ENCODE measurements at places on chromosomes 2 and 18. TPM values are rescaled to one million over a fixed set of nuclear protein-coding genes. Genes with fewer than 3 reads are reported as not detected.

Gene TOGARAM2
- 8.9 TPM for total RNA-seq

Gene DDX1
- 55.6 TPM for total RNA-seq

Gene AMER3
- not detected for total RNA-seq

Gene TRPM8
- not detected for total RNA-seq

Gene DUSP11
- 30.7 TPM for total RNA-seq

Gene HYCC2
- 31.9 TPM for total RNA-seq

Gene RMC1
- total RNA-seq = 55.9 TPM

DNA sequence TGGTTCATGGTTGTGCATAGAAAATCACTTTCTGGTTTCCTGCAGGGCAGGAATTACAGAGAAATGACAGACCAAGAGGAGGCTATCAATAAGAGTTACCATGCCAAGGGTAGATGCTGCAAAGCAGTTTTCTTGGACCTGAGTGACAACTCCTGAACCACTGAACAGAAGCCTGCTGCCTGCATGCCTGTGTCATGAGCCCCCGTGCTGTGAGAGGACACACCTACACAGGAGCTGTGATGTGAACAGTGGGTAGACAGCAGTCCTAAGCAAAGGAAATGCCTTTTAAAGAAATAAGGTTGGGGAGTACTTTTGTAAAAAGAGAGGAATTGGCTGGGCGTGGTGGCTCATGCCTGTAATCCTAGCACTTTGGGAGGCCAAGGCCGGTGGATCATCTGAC lies 54.2 kb upstream of the CREB1 start:
- peaks cover 3% of the 10 kb centered on the region for H3K27me3 ChIP-seq
- H3K36me3 ChIP-seq = no peaks in the 10 kb centered on the region
- H3K27ac ChIP-seq = no peak overlapping the region
- no peak for DNase-seq

GRCh38 chr2:121721926-121722325 lies 14.7 kb downstream of the NIFK start:
- peaks cover 12% of the 10 kb centered on the region for H3K36me3 ChIP-seq
- H3K4me3 ChIP-seq = peak overlapping the region; percentile 25
- no peak for DNase-seq
- peak overlapping the region; percentile 92 for H3K27ac ChIP-seq
- H3K27me3 ChIP-seq = no peaks in the 10 kb centered on the region

- H3K4me3 ChIP-seq = no peak overlapping the region
- no peaks in the 10 kb centered on the region for H3K27me3 ChIP-seq
- H3K36me3 ChIP-seq = peaks cover 23% of the 10 kb centered on the region
- no peak overlapping the region for H3K27ac ChIP-seq
- no peak for DNase-seq
These were observed 17.0 kb downstream of the TTLL4 start for GRCh38 chr2:218727502-218728165.

DNA sequence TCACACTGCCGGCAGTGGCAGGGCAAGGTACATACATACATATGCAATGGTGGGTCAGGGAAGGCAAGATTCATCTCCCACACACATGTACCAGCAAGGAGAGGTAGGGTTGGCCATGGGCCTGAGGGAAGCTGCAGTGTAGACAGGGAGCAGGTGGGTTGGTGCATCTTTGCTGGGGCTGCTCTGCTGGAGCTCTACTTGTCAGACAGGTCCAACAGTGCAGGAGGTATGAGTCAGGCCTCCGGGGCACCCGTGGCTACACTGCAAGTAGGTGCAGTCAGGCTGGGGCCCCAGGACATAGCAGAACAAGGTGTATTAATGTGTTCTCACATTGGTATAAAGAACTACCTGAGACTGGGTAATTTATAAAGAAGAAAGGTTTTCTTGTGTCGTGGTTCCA lies 281.1 kb upstream of the COL3A1 start:
- no peak overlapping the region for H3K4me3 ChIP-seq
- no peak for DNase-seq
- no peaks in the 10 kb centered on the region for H3K27me3 ChIP-seq
- H3K36me3 ChIP-seq = no peaks in the 10 kb centered on the region
- H3K27ac ChIP-seq = no peak overlapping the region

GRCh38 chr2:53234548-53234903 lies 533.1 kb upstream of the CHAC2 start:
- no peak overlapping the region for H3K27ac ChIP-seq
- H3K4me1 ChIP-seq = peaks cover 12% of the 10 kb centered on the region
- H3K4me3 ChIP-seq = no peak overlapping the region
- DNase-seq = no peak

DNA sequence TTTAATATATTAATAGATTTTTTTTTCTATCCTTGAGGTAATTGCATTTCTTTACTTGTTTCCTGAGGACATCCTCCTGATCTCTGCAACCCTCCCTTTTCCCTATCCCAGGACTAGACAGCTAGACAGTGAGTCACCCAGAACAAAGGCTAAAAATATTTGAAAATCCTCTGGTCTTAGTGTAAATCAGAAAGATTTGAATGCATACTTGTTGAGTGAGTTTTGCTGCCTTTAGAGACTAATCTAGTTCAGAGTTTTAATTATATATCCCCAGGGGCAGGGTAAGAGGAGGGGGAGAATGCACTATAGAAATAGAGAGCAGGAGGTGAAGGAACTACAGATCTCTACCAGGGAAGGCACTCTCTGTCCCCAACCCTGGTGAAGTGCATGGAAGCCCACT lies 202.3 kb upstream of the TCF4 start:
- H3K27ac ChIP-seq = no peak overlapping the region
- no peaks in the 10 kb centered on the region for H3K36me3 ChIP-seq
- no peak for DNase-seq
- H3K4me1 ChIP-seq = no peaks in the 10 kb centered on the region
- no peaks in the 10 kb centered on the region for H3K27me3 ChIP-seq
- no peak overlapping the region for H3K4me3 ChIP-seq

DNA sequence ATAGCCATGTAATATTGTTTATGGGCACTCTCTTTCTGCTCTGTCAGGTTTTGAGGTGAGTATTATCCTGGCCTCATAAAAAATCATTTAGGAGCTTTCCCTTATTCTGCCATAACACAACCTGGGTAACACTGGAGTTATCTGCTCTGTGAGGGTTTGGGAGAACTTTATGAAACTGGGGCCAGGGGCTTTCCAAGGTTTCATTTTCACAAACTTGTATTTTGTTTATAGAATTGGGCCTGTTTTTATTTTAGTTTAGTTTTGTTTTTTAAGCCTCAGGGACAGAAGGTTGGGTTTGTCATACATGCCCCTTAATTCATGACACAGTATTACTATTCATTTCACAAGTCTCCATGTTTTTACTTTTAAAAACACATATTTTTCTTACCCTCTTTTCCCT lies 83.5 kb downstream of the IRS1 start:
- H3K36me3 ChIP-seq = no peaks in the 10 kb centered on the region
- H3K4me3 ChIP-seq = no peak overlapping the region
- peaks cover 8% of the 10 kb centered on the region for H3K27me3 ChIP-seq
- DNase-seq = no peak

- H3K4me1 ChIP-seq = peaks cover 54% of the 10 kb centered on the region
- peaks cover 77% of the 10 kb centered on the region for H3K36me3 ChIP-seq
- DNase-seq = no peak
- H3K27me3 ChIP-seq = no peaks in the 10 kb centered on the region
- H3K27ac ChIP-seq = peak overlapping the region; percentile 96
These were observed 1.7 kb downstream of the WIPF1 start for GRCh38 chr2:174595891-174596397.

DNA sequence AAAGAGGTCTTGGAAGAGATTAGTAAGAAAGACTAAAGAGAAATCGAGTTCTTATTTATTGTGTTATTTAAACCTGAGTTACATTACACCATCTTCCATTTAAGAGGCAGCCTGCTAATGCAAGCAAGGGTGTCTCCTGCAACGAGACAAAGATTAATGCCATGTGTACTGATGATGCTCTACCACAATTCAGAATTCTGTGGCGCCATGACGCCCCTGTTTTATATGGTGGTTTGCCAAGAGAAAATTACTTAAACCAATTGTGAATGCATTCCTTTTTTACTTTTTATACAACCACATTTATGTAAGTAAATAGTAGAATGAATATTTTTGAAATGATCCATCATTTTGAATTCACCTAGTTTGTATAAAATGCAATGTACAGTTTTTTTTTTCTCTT lies 356.1 kb upstream of the ZEB2 start:
- H3K36me3 ChIP-seq = no peaks in the 10 kb centered on the region
- no peak overlapping the region for H3K27ac ChIP-seq
- H3K4me1 ChIP-seq = no peaks in the 10 kb centered on the region
- no peak overlapping the region for H3K4me3 ChIP-seq
- no peaks in the 10 kb centered on the region for H3K27me3 ChIP-seq
- no peak for DNase-seq

- no peak for DNase-seq
- no peak overlapping the region for H3K27ac ChIP-seq
- H3K36me3 ChIP-seq = no peaks in the 10 kb centered on the region
- H3K4me3 ChIP-seq = no peak overlapping the region
- peaks cover 9% of the 10 kb centered on the region for H3K27me3 ChIP-seq
- no peaks in the 10 kb centered on the region for H3K4me1 ChIP-seq
These were observed 100.1 kb downstream of the ZNF516 start for GRCh38 chr18:76394780-76395476.

DNA sequence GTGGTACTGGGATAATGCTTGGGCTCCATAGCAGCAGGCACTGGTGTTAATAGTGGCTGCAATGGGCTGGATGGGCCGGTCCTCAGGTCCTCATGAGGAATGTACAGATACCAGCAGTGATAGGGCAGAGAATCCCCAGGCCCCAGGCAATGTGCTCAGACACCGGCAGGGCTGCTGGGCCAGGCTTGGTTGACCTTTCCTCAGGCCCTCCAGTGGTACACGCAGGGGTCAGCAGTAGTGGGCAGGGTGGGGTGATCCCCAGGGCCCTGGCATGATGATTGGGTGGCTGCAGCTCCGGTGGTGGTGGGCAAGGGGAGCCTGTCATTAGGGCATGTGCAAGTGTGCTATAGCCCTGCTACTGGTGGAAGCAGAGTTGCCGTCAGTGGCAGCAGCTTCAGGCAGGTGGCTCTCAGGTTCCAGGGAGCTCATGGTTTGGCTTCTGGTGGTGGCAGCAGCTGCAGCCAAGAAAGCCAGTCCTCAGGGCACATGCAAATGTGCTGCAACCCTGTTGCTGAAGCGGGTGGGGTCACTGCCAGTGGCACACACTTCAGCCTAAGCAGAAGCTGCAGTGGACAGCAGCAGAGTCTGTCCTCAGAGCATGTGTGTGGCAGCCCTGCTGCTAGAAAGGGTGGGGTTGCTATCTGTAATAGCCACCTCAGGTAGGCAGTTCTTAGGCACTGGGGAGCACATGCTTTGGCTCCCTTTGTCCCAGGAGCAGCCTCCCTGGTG lies 56.8 kb downstream of the CCNT2 start:
- H3K4me3 ChIP-seq = no peak overlapping the region
- peaks cover 21% of the 10 kb centered on the region for H3K27me3 ChIP-seq
- H3K27ac ChIP-seq = no peak overlapping the region
- H3K4me1 ChIP-seq = peaks cover 8% of the 10 kb centered on the region
- H3K36me3 ChIP-seq = peaks cover 12% of the 10 kb centered on the region

GRCh38 chr2:144519934-144520731 lies at the start of gene ZEB2:
ZEB2 (minus strand) TSS chr2:144520119; CDS start chr2:144517350, 2,769 bp downstream.
- peak; percentile 52 for DNase-seq
- no peak within 1 kb of the TSS for H3K4me3 ChIP-seq
- H3K36me3 ChIP-seq = peaks cover 8% of the 10 kb centered on the region

DNA sequence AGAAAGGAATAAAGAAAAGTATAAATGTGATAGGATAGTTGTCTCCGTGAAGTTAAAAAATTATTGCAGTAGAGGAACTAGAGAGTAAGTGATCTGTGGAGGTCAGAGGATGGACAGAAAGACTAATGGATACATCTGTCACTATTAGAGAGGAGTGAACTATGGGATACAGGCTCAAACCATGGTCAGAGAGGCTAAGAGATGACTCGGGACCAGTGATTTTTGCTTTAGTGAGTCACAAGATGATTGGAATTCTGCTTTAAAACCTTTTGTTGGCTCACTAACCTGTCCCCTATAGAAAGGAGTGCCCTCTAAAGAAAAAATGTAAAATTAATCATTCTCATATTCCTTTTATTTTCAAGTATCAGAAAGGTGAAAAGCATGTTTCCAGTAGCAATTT lies 30.3 kb downstream of the ALMS1 start:
- H3K4me1 ChIP-seq = peaks cover 6% of the 10 kb centered on the region
- peaks cover 5% of the 10 kb centered on the region for H3K36me3 ChIP-seq
- H3K27me3 ChIP-seq = no peaks in the 10 kb centered on the region
- no peak overlapping the region for H3K27ac ChIP-seq
- no peak overlapping the region for H3K4me3 ChIP-seq

DNA sequence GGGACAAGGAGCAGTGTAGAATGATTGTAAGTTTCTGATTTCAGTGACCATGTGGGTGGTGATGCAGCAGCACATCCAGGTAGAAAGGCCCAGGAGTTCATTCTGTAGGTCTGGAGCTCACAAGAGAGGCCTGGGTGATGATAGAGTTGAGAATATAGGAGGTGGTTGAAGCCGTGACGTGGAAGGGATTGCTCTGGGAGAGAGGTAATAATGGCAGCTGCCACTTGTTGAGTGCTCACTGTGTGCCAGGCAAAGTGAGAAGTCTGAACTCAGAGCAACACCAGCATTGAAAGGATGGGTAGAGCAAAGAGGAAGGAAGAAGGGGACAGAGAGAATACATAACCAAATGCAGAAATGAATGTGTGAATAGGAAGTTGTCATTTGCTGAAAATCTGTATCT lies 3.3 kb downstream of the TTLL4 start:
- no peak overlapping the region for H3K4me3 ChIP-seq
- DNase-seq = no peak
- no peak overlapping the region for H3K27ac ChIP-seq
- H3K36me3 ChIP-seq = peaks cover 12% of the 10 kb centered on the region
- no peaks in the 10 kb centered on the region for H3K27me3 ChIP-seq

All from activated CD4-positive, alpha-beta memory T cell treated with anti-CD3 and anti-CD28 coated beads, Interleukin-2, amount 10 ng/mL, durations not matched to agents 7 days and 5 days (primary cell).